T-helper 2 cell (primary cell): ENCODE measurements at places on chromosomes 4 and X.

DNA sequence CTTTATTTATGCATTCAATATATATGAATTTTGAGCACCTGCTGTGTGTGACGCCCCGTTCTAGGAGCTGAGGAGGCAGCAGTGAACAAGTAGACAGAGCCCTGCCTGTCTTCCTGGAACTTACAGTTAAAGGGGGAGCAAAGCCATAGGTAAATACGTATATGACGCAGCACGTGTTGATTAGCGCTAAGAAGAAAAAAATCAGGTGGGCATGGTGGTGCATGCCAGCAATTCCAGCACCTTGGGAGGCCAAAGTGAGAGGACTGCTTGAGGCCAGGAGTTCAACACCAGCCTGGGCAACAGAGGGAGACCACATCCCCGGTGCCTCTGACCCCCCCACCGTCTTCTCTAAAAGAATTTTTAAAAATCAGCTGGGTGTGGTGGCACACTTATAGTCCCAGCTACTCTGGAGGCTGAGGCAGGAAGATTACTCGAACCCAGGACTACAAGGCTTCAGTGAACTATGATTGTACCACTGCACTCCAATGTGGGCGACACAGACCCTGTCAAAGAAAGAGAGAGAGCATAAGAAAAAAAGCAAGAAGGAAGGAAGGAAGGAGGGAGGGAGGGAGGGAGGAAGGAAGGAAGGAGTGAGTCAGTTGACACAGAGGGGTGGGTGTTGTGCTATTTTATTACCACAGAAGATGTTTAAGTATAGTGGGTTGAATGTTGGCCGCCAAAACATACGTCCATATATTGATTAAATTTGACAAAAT, 5.4 kb upstream of the KIAA0232 start:
- DNase-seq: no peak

DNA sequence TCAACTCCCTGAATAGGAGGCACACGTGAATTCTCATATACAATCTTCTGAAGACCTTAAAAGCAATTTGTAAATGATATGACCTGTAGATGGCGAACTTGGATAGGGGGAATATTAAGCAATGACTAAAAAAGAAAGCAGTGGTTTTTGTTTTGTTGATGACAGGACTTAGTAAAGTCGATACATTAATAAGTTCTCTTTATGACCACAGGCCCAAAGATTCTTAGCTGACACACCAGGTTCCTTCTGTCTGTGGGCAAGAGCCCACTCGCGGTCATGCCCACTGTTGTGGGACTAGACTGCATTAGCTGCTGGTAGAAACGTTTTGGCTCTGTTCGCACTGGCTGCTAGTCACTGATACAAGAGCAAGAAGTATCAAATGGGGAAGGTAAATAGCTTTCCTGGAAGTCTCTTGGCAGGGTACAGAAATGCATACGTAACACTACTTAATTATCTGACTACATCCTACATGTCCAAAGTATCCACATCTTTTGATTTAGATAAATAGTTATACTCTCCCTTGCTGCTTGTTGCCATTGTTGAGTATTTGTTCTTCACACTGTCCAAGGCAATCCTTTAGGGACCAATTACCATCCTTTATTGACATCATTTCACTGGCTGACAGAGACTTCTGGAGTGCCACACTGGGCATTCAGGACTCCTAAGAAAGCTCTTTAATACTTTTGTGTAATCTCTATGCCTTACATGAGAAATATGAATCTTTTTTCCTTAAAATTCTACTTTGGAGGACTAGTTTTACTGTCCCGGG, 31.0 kb downstream of the ALPK1 start:
- DNase-seq: no peak

DNA sequence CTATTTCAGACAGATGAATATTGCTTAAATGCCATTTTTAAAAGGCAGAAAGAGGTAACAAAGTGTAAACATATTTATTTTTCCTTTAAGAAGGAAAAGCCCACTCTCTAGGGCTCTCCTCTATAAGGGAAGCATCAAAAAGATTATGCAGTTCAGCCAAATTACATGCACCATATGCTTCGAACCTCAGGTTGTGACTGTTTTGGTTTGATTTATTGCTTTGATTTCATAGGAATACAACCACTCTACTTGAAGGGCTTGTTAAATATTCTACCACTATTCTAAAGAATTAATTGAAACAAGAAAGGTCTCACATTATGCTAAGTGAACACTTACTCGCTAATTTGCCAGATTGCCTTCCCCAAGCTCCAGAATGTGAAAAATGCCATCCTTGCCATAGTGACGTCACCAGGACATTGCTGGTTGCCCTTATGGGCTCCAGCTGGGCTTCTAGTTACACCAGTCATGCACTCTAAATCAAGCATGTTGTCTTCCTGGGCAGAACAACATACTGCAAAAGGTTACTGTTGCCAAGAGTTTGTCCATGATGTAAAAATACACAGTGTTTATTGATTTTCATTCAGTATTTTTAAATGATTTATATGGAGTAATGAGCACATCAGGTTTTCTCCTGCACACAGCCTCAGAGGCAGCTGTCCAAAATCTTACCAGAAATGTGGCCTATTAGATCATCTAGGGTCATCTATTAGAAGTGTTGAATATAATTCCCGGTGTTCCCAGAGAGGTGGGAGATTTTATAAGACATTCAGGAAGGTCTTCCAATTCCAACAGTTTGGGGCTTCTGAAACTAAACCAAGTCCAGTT, 164.4 kb upstream of the RAPGEF2 start:
- no peak for DNase-seq

DNA sequence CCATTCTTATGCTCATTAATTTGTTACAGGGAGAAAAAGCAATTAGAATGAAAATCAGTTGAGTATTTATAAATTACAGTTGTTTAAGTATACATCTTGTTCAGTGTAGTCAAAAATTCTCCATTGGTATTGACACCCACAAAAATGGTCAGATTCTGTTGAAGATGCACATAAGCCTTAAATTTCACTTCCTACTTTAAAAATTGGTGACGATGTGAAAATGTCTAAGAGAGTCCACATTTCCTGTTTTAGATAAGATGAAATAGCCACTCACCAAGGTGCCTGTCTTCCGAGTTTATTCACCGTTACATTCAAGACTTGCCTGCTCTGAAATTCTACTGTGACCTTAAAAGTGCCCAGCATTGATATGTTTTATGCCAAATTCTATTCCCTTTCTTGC, 93.6 kb downstream of the GPR143 start:
- no peak for DNase-seq

GRCh38 chr4:48078862-48079655, 55.0 kb downstream of the TXK start:
- DNase-seq: no peak

GRCh38 chr4:177455561-177455970, 13.3 kb upstream of the AGA start:
- DNase-seq: no peak

- DNase-seq: no peak
These were observed 52.8 kb downstream of the P2RY10 start for GRCh38 chrX:78997870-78998558.

GRCh38 chr4:137735561-137736104, 203.3 kb upstream of the PCDH18 start:
- no peak for DNase-seq

GRCh38 chr4:166257891-166258290, 384.9 kb downstream of the TLL1 start:
- no peak for DNase-seq

- no peak for DNase-seq
These were observed 16.3 kb upstream of the FHDC1 start for GRCh38 chr4:152919826-152920225.

- peak; percentile 4 for DNase-seq
These were observed 20.8 kb downstream of the LIN54 start for GRCh38 chr4:82989575-82990429.

- no peak for DNase-seq
These were observed 7.7 kb upstream of the GABRG1 start for GRCh38 chr4:46131498-46132057.
